Stimulated activated CD8-positive, alpha-beta memory T cell treated with anti-CD3 and anti-CD28 coated beads, Interleukin-12 subunit alpha, Interleukin-12 subunit beta, amount 100 ng/mL, for 1 hour (primary cell): ENCODE measurements at places on chromosomes 1 and 21.

- DNase-seq, result no peak
These were observed 171.7 kb downstream of the ATG4C start for GRCh38 chr1:62955666-62956065.

- DNase-seq, result no peak
These were observed 430.6 kb downstream of the KIF26B start for GRCh38 chr1:245585252-245585959.

GRCh38 chr1:12433323-12434053 is 184.5 kb downstream of the DHRS3 start:
- DNase-seq, result no peak

DNA sequence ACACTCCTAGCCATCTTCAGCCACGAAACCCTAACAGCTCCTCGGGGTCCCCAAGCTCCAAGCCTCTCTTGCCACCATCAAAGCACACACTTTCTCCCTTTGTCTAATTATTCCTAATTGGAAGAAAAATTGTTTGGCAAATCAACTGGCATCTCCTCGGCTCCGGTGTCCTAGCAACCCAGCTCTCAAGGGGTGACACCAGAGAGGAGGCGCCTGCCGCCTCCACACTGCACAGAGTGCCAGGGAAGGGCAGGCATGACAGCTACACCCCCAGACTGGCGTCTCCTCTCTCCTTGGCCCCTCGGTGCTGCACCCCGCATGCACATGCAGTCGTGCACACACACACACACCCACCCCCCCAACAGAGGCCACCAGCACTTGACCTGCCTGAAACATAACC is 18.2 kb upstream of the GJB5 start:
- no peak for DNase-seq

DNA sequence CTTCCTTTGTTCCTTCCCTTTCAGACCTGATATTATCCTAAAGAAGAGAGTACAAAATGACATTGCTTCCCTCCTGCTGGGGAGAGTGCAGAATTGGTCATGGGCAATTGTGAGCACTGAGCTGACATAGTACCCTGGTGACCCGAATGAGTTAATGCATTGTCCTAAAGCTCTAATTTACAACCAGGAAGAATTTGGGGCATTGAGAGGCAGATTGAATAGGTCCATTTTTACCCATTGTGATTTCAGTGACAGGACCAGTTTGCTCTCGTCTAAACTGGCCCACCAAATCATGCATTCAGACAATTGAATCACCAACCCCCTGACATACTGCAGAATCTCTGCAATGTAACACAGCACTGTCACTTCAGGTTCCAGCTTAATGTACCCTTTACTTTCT is 497.4 kb downstream of the DPYD start:
- no peak for DNase-seq

- DNase-seq, result no peak
These were observed 110.5 kb upstream of the KCND3 start for GRCh38 chr1:112099979-112100378.

DNA sequence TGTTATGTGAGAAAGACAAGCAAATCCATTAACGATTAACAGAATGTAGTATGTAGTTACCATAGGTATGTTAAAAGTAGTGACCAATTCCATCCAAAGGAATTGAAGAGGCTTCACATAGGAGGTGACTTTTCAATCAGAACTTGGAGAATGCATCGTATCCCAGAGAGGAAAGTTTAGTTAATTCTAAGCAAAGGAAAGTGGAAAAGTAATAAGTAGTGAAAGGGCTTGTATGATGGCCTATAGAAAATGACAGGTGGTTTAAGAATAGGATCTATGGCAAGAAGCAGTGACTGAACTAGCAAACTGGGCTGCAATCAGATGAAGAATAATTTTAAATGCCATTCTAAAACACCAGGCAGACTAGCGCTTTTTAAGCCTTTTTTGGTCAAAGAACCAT is 16.6 kb downstream of the SCMH1 start:
- no peak for DNase-seq
